NCI-H774 (cell line): ENCODE measurements at places on chromosomes 11 and 22.
A peak's percentile ranks its signal among the peaks of the same experiment; 100 is the strongest.

DNA sequence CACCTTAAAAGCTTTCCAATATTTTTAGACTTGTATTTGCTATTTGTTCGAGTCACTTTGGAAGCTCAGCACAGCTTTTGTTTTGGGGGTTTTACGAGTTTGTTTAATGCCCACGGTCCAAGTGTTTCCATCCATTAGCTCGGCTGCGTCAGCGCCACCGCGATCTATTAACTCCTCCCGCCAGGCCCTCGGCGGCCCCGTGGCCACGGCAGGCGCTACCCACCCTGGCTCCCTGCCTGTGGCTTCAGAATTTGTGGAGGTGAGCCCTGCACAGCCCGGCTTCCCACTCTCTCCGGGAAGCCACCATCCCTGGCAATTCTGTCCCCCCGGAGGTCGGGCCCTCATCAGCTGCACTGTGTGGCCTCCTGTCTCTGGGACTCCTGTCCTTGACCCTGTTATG is 648.5 kb downstream of the BRD1 start:
- no peak for DNase-seq

GRCh38 chr11:106306942-106307341 is 229.5 kb downstream of the AASDHPPT start:
- DNase-seq, result no peak

GRCh38 chr11:92130421-92130831 is 94.2 kb upstream of the FAT3 start:
- no peak for DNase-seq

- DNase-seq, result peak; percentile 76
These were observed 100.3 kb upstream of the AKIP1 start for GRCh38 chr11:8810540-8811301.

GRCh38 chr11:105449100-105449734 is 160.7 kb upstream of the GRIA4 start:
- DNase-seq, result no peak
